ENCODE measurements at places on chromosomes 2 and 18.

DNA sequence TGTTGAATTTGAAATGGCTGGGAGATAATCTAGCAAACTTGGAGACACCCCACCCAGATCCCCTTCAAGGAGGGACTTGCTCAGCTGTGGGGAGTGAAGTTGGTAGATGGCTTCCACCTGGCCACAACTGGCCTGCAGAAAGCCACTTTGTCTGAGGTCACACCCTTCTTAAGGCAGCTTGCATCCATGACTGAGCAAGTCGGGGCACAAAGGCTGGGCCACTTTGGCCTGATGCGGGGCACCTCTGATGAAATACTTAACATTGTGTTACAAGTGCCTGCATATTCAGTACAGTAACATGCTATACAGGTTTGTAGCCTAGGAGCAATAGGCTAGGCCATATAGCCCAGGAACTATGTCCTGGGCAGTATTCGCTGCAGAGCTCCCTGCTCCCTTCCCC, 13.4 kb upstream of the RPL37A start:
- no peak for DNase-seq

GRCh38 chr2:239315308-239315707, 85.5 kb downstream of the HDAC4 start:
- no peak for DNase-seq

DNA sequence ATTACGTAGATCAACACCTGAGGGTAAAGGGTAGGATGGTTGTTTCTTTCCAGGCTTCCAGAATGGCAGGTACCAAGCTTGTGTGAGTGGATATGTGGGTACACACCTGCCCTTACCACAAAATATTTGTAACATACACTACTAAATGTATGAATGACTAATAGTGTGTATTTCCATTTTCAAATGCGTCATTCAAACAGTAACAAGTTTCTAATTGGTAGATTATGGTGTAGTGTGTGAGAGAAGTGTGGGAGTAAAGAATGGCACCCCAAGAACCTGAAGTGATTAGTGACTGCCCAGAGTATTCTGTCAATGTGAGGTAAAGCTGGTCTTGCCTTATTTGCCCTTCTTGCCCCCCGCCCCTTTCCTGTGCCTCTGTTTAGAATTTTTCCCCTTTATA, 21.1 kb downstream of the AGPS start:
- DNase-seq = no peak

DNA sequence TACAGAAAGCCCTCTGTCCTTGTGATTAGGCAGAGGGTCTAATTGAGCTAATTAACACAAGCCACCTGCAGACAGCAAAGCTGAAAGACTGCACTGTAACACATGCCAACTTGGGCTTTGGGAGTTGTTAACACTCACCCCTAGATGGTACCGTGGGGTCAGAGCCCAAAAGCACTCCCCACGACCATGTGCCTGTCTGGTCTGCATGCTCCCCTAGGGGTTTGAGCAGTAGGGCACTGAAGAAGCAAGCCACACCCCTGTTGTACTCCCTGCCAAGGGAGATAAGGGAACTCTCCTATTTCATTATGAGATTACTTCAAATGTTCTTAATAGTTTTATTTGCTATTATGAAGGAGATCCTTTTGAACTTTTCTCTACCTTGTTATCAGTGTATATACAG, 560.1 kb upstream of the FSHR start:
- DNase-seq = no peak

DNA sequence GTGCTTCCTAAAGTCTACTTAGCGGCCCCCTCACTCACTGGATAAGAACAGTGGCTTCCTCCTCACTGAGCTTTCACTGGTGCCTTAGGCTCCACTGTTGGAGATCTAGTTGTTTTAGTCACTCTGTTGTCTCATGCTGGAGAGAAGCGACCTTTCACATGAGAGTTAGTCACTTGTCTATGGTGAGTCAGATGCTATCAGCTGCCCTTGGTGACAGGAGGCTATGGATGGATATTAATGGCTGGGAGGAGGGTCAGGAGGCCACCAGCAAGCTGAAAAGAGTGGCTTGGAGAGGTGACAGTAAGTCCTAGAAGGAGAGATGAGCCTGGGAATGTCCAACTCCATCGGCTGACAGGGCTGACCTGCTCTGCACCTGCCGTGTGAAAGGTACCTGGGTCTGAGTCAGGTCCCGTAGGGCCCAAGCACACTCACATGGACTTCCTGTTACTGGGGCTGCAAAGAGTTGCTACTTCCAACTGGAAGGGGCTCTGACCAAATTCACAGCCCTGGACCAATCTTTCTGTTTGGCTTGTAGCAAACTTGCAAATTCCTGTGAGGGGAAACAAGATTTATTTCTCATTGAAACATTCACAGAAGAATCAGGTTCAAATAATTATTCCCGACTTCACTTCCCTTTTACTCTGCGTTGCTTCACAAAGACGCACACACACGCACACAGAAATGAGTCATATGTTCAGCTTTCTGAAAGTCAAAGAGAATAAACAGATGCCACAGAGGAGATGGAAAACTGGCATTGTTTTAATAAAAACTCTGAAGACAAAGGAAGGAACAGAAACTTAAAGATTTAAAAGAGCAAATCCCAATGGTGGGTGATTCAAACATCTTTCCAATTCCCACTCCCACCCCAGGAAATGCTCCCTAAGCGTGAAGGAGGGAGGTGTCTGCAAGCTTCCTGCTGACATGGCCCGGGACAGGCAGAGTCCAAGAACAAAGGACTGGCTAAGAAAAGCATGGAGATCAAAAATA, 203.5 kb upstream of the TWIST2 start:
- DNase-seq = no peak

DNA sequence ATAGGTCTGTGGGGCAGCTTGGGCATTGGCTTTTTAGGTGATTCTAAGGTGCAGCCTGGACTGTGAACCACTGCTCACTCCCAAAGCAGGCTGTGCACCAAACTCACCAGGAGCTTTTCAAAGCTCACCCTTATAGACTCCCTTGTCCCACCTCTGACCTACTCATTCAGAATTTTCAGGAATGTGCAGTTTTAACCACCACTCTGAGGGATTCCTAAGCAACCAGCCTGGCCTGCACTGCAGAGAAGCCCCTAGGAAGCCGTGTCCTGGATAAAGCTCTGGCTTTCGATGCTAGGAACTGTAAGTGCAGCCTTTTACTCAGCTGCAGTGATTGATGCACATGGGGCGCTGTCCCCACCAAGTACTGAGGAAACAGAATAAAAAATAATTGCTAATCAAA, 33.0 kb downstream of the MRO start:
- no peak for DNase-seq

DNA sequence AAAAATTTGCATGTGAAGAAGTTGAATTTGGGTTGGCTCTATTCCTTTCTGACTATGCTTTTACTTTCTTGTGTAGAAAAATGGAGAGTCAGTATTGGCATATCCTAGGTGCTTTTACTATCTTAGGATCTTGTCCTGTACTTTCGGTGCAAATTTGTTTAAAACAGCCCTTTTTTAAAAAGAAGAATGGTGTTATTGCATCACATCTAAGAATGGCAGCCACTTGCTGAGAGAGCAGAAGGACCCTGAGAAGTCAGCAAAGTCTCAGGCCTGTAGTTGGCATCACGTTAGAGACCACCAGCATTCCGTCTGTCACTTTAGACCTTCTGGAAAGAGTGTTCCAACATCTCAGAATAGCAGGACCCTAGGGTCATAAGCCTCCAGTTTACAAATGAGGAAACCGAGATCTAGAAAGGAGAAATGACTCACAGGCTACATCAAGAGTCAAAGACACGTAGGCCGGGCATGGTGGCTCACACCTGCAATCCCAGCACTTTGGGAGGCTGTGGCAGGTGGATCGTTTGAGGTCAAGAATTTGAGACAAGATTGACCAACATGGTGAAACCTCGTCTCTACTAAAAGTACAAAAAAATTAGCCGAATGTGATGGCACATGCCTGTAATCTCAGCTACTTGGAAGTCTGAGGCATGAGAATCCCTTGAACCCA, 42.5 kb downstream of the SPATS2L start:
- DNase-seq = no peak

GRCh38 chr18:23114911-23115310, 20.4 kb upstream of the CABLES1 start:
- DNase-seq = no peak

GRCh38 chr18:23503963-23504344, 643 bp downstream of the RMC1 start:
- no peak for DNase-seq

DNA sequence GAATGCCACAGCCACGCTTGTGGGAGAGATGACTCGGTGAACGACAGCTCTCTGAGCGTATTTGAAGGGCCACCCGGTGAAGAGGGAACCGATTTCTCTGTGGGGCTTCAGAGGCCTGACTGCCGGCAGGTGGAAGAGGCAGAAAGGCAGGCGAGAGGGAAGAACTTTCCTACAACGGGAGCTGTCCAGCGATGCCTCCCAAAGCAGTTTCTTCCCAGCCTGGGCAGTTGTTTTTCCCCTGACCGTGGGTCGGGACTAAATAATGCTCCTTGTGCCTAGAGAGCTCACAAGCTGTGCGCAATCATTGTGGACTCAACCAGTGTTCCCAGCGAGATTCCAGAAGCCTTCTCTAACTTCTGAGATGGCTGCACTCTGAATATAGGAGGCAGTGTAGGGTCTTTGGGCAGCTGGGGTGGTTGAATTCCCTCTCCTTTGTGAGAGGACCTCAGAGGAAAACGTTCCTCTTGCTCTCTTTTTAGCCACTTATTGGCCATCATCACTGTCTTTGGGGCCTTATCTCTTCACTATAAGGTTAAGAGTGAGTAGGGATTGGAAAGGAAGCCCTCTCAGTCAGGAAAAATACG, 710 bp downstream of the SEC11C start:
- DNase-seq = no peak

GRCh38 chr2:143728498-143728897, 599.3 kb downstream of the ARHGAP15 start:
- DNase-seq = no peak

DNA sequence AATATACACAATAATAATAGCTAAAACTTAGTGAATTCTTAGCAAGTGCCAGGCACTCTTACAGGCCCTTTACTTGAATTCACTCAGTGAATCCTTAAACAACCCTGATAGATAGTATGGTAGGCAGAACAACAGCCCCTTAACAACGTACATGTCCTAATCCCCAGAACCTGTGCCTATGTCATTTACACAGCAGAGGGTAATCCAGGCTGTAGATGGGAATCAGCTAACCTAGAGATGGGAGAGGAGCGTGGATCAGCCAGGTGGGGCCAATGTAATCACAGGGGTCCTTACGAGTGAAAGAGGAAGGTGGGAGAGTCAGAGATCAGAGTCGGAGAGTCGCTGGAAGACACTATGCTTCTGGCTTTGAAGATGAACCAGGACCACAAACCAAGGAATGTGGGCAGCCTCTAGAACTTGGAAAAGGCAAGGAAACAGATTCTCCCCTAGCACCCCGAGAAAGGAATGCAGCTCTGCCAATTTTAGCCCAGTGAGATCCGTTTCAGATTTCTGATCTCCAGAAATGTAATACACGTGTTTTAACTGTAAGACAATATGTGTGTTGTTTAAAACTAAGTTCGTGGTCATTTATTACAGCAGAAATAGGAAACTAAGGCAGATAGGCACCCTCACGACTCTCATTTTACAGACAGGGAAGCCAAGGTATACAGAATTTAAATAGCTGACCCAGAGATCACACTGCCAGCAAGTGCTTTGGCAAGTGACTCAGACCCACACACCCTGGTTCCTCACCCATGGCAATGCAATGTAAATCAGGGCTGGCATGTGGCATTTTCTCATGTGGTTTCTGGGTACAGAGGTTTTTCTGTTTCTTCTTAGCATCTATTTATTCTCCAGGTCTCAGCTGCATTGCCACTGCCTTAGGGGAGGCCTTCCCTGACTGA, 68.9 kb downstream of the DOCK10 start:
- DNase-seq = no peak

GRCh38 chr18:3932276-3932675, 482.3 kb downstream of the TGIF1 start:
- no peak for DNase-seq

DNA sequence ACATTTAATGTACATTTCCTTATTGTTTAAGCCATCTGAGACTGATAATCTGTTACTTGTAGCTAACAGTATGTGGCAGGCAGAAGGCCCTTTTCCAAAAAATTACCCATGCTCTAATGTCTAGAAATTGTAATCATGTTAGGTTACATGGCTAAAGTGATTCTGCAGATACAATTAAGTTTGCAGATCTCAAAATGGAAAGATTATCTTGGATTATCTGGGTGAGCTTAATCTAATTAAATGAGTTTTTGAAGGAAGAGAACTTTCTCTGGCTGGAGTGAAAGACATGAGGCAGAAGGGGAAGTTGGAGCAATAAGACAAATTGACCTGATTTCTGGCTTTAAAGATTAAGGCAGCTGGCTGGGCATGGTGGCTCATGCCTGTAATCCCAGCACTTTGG, 76.3 kb downstream of the MBD2 start:
- DNase-seq = no peak

DNA sequence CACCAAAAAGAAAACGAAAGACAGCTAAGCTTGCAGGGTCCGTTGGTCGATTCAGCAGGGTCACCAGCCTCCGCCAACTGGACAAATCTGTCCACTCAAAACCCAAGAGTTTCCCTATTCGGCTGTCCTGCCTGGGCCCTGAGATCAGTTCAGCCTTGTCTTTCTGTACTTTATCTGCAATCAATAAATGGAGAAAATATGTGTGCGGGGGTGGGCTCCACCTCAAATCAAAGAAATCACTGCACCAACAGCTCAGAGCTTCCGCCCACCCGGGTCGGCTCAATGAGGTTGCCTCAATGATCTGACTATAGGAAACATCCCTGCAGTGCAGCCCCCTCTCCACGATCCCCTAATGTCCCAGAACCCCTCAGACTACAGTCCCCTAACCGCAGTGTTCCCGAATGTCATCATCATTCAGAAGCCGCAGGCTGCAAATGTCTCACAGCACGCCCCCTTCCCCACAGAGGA, 447 bp downstream of the GGCX start:
- DNase-seq = no peak

DNA sequence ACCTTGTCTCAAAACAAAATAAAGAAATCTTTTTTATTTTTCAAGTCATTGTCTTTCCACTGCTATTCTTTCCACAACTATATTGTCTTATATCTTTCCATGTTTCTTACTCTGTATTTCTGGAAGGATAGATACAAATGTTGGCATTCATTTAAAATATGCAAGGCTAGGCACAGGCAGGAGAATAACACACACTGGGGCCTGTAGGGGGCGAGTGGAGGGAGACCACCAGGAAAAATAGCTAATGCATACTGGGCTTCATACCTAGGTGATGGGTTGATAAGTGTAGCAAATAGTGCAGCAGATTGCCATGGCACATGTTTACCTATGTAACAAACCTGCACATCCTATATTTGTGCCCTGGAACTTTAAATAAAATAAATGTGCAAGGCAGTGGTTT, 9.6 kb downstream of the MRPL30 start:
- no peak for DNase-seq

- DNase-seq = no peak
Measured at GRCh38 chr18:62464266-62464665, 58.6 kb upstream of the ZCCHC2 start.
